GM19239 (cell line): ENCODE measurements at places on chromosomes 1 and 21.

DNA sequence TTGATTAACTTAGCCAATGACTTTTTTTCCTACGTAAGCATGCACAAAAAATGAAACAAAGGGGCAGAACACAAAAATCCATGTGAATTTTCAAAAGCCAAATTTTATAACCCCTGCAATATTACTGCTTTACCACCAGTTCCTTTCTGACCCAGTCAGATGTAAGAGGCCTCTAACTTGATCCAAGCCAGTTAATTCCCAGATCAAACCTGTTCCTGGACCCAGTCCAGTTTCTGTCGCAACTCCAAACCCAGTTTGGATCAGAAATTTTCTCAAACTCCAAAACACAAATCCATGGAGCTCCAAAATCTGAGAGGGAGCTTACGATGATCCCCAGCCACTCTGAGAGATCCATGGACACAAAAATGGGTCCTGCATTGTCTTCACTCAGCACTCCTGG lies 7.8 kb upstream of the ZYG11A start:
- no peak for DNase-seq

DNA sequence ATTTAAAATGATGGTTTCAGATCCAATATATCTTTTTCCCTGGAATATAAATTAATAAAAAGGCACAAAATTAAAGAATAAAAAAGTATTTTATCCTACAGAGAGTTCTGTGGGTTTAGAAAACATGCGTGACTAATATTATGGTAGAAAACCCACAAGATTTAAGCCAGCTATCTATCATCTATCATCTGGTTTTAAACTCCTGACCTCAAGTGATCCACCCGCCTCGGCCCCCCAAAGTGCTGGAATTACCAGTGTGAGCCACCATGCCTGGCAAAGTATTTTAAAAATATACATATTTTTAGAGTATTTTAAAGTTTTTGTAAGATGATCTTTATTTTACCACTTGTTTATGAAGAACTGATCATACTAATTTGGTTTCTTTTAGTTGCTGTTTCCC lies 79.5 kb downstream of the NRIP1 start:
- no peak for DNase-seq

GRCh38 chr1:94025383-94026340 lies 95.3 kb downstream of the ABCA4 start:
- DNase-seq, result no peak

DNA sequence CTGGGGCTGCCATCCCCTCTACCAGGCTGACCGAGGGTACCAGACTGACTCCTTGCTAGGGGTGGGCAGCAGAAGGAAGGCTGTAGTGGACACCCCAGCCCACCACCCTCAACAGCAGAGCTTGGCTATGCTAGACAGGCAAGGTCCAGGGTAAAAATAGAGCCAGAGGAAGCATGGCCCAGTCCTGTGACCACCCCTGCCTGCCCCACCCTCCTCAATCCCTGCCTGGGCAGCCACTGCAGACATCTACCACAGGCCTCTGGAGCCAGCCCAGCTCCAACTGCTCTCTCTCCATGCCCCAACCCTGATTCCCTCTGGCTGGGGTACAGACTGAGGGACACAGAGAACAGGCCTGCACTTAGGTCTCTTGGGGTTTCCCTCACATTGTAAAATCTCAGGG lies 1.7 kb downstream of the S100A1 start:
- DNase-seq, result no peak

DNA sequence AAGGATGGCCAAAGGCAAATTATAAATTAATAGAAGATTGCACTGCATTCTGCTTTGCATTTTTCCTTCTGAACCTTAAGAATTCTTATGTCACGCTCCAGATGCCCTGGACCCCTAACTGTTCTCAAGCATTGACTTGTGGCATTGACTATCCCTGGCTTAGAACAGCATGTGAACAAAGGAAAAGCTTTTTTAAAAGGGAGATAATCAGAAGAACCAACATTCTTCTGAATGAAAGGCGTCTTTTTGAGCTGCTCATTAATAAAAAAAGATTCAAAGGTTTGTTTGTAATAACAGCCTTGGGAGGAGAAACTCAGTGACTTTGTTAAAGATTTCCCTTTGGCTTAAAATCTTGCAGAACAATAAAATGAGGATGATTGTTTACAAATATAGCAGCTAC lies 105.5 kb downstream of the TNNI3K start:
- DNase-seq, result no peak

GRCh38 chr1:4657960-4658541 lies 3.6 kb downstream of the AJAP1 start:
- no peak for DNase-seq

DNA sequence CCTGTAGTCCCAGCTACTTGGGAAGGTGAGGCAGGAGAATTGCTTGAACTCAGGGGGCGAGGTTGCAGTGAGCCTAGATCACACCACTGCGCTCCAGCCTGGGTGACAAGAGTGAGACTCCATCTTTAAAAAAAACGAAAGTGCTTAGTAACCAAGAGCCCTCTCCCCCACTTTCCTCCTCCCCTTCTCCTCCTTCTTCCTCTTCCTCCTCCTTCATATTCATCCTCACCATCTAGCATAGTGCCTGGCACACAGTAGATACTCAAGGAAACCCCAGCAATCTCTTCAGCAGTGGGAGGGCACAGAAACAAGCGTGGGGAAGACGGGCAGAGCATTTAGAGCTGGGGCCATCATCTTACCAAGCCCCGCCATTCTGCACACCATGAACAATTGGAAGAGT lies 119.4 kb upstream of the SLC45A1 start:
- no peak for DNase-seq

- no peak for DNase-seq
Observed at GRCh38 chr21:32299695-32300094, 1.0 kb downstream of the MRAP start.

DNA sequence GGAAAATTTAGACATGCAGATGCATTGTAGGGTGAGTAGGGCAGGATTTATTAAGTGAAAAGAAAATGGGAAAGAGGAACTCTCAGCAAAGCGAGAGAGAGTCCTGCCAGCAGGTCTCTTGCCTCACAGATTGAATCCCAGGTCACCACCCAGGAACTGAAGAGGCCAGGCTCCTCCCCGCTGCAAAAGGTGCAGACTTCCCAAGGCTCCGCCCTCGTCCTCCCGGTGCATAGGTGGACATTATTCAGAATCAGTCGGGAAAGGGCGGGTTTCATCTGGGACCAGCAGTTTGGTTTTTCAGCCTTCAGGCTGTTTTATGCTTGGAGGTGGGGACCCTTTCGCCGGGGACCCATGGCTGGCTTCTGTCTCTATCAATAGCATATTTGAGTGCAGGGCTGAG lies 41.6 kb upstream of the APP start:
- no peak for DNase-seq

DNA sequence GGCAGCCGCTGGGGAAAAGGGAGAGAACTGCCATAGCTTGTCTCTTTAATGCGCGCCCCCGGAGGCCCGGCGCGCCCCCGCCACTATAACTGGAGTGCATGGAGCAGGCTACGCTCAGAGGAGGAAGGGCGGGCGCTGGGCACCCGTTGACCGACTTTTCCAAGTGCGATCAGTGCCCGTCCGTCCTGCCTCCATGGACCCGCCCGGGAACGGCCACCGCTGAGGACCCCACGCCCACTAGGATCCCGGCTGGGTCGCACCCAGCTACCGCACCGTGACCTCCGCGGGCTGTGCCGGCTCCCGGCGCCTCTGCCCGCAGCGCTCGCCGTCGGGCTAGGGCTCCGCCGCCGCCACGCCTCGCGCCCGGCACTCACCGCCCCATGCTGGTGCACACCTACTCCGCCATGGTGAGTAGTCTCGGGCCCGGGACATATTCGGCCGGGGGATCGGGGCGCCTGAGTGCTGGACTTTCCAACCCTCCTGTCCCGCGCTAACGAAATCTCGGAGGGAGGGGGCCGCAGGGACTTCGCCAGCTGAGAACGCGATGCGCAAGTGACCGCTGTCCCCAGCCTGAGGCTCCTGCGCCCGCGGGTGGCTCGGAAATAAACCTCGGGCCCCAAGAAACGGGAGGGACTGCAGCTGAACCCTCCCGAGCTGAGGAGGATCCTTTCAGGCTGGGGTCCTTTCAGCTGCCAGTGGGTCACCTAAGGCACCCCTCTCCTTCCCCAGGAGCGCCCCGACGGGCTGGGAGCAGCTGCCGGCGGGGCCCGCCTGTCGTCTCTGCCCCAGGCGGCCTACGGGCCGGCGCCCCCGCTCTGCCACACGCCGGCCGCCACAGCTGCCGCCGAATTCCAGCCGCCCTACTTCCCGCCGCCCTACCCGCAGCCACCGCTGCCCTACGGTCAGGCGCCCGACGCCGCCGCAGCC lies at the start of gene TFAP2E:
Gene TFAP2E, plus strand, starts transcription at position 117 of the 927 bp plus-strand sequence. Its CDS starts 264 bp downstream, at position 381.
- no peak for DNase-seq

- DNase-seq, result peak; percentile 60
Observed at GRCh38 chr1:5991381-5992025, 722 bp downstream of the NPHP4 start.

DNA sequence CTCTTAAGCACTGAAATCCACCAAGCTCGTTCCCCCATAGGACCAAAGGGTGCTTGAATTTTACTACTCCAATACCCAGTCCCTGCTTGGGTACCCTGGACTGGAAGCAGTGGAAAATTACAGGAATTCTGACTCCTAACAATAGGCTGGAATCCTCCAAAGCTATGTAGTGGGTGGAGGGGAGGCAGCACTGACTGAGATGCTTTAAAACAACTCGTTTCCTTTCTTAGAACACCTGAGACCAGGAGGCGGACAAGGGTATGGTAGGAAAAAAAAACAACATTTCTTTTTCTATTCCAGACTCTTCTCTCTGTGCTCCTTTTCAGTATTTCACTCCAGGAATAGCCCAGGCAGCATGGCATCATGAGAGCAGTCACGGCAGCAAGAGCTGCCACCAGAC lies 2.3 kb downstream of the PEF1 start:
- DNase-seq, result no peak

GRCh38 chr1:169102567-169102966 lies 3.9 kb upstream of the ATP1B1 start:
- DNase-seq, result no peak

GRCh38 chr1:51708911-51709760 lies 92.2 kb downstream of the OSBPL9 start:
- no peak for DNase-seq

DNA sequence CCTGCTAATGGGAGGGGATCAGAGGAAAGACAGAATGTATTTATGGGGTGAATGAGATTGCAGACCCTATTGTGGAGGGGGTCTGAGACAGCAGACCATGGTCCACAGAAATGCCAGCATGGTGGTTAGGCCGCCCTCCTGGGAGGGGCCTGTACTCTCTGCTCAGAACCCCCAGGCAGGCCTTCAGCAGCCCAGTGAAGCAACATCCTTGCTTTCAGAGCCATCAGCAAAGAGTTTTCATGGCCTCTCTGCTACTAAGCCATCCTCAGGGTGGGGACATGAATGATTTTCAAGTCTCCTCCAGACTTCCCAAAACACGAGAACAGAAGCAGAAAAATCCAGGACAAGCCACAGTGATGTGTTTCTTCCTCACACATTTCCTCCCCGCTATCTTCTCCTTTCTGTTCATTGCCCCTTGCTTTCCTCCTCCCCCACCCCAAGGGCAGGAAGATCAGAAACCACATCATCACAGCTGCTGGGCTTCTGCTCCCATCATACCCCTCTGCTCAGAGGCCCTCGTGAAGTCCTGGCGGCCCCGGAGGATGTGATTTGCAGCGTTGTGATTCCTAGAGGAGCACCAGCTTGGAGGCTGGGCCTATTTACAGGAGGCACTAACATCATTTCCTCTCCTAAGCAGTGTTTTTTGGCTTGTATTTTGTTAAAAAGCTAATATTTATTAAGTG lies 48.0 kb downstream of the ABCA4 start:
- no peak for DNase-seq

- no peak for DNase-seq
Observed at GRCh38 chr1:223831755-223832636, 13.8 kb downstream of the TP53BP2 start.

DNA sequence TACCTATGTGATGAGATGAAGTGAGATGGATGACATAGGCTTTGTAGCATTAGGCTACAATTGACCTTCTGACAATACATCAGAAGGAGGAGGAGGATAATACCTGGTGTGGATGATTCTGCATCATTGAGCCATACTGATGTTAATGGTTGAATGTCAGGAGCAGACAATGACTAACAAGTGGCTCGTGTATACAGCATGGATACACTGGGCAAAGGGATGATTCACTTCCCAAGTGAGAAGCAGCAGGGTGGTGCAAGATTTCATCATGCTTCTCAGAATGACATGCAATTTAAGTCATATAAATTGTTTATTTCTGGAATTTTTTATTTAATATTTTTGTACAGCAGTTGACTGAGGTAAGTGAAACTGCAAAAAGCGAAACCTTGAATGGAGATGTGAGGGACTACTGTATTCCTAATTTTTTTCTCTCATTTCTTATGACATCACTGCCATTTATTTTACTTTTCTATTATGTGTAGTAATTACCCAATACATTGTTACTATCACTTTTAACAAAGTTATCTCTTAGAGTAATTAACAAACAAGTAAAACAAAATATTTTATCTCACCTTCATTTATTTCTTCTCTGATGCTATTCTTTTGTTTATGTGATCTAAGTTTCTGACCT lies 34.4 kb upstream of the COP1 start:
- no peak for DNase-seq

DNA sequence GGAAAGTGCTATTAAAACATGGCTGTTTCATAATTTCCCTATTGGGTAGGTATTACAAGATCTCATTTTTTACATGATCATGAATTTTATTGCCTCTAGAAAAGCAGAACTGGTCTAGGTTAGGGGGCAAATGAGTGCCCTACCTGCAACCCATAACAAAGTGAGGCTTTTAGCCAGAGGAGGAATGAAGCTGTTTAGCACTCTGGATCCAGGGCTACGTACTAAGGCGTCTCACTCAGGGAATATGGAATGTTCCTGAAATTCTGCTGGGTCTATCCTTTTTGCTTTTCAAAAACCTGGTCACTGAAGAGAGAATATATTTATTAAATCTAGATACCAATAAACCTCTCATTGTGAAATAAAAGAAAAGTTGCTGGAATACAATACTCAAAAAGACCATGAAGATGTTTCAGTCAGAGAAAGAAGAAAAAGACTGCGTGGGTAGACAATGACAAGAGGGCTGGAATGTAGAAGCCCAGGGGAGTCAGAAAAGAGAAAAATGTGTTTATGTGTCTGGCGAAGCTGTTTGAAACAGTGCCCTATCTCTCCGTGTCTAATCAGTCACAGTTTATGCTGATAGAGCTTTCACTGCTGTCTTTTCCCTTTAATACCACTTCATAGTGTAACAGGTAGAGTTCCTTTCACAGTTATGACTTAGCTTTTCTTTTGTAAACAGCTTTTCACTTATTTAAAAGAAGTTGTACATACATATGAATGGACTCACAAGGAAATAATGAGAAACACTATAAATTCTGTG lies 25.0 kb upstream of the SYDE2 start:
- no peak for DNase-seq
